ENCODE measurements at places on chromosomes 1 and 21. TPM values are rescaled to one million over a fixed set of nuclear protein-coding genes. Genes with fewer than 3 reads are reported as not detected.

GRCh38 chr1:207838156-207839082, 72.5 kb downstream of the CD34 start:
- no peak for DNase-seq

DNA sequence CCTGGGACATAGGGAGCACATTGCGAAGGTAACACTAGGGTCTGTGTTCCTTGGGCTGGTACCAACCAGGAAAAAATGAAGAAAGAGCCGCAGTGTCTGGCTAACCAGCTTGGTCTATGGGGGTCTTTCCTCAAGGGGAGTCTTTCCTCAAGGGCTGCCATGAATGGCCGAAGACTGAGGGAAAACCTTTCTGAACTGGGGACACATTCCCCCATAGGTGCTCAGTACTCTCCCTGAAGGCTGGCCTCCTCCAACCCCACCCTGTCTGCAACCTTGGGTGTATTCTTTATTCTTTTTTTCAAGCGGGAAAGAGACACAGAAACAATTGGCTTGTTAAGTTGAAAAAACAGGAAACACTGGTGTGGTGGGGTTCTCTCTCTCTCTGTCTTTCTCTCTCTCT, 200.5 kb downstream of the BACH1 start:
- no peak for DNase-seq

GRCh38 chr1:31000301-31000700, 65.2 kb downstream of the PUM1 start:
- no peak for DNase-seq

Gene C8B
- total RNA-seq: not detected

DNA sequence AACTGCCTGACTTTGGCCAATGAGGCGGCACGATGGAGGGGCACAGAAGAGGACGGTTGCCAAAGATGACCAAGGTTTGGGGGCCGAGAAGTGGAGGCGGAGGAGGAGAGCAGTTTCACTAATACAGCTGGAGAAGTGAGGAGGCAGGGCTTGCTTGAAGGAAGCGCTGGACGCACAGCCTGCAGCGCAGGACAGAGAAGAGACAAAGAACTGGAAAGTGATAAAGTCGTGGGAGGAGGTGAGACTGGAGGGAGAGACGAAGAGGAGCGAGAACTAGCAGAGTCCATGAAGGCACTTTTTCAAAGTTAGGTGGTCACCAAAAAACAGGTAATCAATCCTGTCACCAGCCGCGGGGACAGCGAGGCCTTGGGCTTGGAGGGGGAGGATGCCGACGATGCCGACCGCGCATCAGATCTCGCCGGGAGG, 771 bp downstream of the PACC1 start:
- DNase-seq: no peak

Gene MYOG
- total RNA-seq: not detected

Data from NCI-H460 (cell line).